Activated T-helper 1 cell treated with anti-CD3 and anti-CD28 coated beads, Interleukin-12 subunit alpha, Interleukin-12 subunit beta, Interleukin-2, Interleukin-4 antibody, amounts not matched to agents 30 ng/mL and 10 ng/mL and 1 ng/mL, durations not matched to agents 14 hours and 24 hours and 36 hours (primary cell): ENCODE measurements at places on chromosomes 3 and 15. TPM values are rescaled to one million over a fixed set of nuclear protein-coding genes. Genes with fewer than 3 reads are reported as not detected.
A peak's percentile ranks its signal among the peaks of the same experiment; 100 is the strongest.

The FILIP1L gene
- 2.0 and 2.9 TPM in 2 replicates for total RNA-seq

The TIGIT gene
- 5.6 and 5.8 TPM in 2 replicates for total RNA-seq

The BLOC1S6 gene
- total RNA-seq = 50.6 TPM in 2 replicates

The XCR1 gene
- 0.05 and 0.08 TPM in 2 replicates for total RNA-seq

The CAMKV gene
- total RNA-seq = 0.96 and 1.0 TPM in 2 replicates

The C2CD4A gene
- 0.13 and 0.17 TPM in 2 replicates for total RNA-seq

The SAXO2 gene
- total RNA-seq = 0.54 and 0.57 TPM in 2 replicates

The GALNT15 gene
- total RNA-seq = not detected in 2 replicates

The CFAP92 gene
- 0.13 and 0.29 TPM in 2 replicates for total RNA-seq

The SLC9A9 gene
- total RNA-seq = 0.64 and 0.88 TPM in 2 replicates

- no peak for DNase-seq
These were observed 5.5 kb upstream of the NR2F2 start for GRCh38 chr15:96324940-96325540.

- DNase-seq = no peak
These were observed 123.4 kb downstream of the CHSY1 start for GRCh38 chr15:101128221-101129015.

DNA sequence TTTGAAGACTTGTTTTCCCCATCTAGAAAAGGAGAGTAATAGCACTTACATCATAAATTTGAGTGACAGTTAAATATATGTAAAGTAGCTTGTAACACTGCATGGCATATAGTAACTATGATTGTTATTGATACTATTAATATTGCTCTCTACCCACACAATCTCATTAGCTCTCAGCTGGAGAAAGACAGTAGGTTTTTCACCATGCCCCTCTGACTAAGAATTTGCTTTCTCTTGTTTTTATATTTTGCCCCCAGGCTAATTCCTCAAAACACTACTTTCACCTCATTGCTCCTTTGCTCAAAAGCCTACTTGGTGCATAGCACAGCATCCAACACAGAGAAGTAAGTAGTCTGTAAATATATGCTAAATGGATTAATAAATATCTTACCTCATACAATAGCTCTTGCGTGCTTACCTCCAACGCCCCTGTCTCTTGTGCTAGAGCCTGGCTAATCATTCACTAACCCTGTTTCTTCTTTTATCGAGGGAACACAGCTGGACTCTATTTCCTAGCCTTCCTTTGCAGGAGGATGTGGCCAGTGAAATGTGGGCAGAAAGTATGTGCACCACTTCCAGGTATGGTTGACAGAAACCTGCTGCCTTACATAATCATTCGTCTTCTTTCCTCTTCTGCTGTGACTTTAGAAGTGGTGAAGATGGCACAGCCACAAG is 190.0 kb downstream of the PLCH1 start:
- DNase-seq = peak; percentile 26

DNA sequence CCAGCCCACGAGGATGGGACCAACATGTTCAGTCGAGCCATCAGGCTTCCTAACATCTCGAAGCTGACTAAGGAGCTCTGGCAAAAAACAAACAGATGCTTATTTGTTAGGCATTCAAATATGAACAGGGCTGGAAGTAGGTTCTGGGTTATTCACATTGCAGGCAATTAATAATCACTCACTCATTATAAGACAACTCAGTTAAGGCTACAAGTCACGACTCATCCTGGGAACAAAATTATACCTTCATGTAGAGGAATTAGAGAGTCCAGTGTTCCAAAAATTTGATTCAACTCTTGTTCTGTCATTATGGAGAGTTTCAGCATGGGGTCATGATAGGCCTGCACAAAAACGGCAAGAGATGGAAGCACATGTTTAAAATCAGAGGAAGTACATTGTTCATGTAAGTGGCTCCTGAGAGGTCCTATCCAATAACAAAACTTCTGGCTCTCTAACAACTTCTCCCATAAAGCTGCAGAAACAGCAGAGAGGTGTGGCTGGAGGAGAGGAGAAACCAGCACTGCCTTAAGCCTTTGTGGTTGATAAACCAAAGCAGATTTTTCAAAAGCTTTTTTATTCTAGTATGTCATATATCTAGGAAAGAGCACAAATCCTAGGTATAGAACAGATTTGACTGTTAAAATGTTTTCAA is 50.6 kb downstream of the ARHGEF3 start:
- no peak for DNase-seq

- no peak for DNase-seq
These were observed 480.1 kb downstream of the FOXP1 start for GRCh38 chr3:71103430-71103921.

- no peak for DNase-seq
These were observed 160.9 kb downstream of the TIGIT start for GRCh38 chr3:114454551-114455251.

- DNase-seq = no peak
These were observed 92.6 kb downstream of the AAGAB start for GRCh38 chr15:67161881-67162280.

- no peak for DNase-seq
These were observed 339.7 kb upstream of the NR2F2 start for GRCh38 chr15:95990833-95991232.

DNA sequence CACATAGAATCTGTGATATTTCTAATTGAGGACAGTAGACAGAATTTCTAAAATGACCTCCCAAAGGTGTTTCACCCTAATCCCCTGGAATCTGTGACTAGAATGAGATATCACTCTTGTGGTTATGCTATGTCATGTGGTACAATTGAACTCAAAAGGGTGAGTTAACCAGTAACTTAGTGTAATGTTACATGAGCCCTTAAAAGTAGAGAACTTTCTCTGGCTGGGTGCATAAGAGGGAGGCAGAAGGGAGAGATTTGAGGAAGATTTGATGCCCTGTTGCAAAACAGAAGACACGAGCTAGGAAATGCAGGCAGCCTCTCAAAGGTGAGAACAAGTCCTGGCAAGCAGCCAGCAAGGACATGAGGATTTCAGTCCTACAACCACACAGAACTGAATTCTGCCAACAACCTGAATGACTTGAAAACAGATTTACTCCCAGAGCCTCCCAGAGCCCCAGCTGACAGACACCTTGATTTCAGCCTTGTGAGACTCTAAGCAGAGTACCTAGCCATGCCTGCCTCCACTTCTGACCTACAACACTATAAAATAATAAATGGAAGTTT is 160.3 kb downstream of the MTHFS start:
- no peak for DNase-seq

DNA sequence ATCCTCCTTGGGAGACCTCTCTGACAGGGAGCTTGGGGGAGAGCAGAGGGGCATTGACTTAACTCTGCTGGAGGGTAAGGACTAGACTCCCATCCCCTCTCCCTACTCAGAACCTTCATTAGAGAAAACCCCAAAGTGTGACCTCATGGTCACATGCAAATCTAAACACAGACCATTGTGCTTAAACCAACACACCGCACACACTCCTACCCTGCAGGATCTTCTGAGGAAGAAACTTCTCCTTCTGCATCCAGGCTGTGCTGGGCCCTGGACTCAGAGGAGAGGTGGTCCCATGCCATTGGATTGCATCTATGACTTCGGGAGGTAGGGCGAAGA is 805 bp upstream of the PARP16 start:
- DNase-seq = no peak

DNA sequence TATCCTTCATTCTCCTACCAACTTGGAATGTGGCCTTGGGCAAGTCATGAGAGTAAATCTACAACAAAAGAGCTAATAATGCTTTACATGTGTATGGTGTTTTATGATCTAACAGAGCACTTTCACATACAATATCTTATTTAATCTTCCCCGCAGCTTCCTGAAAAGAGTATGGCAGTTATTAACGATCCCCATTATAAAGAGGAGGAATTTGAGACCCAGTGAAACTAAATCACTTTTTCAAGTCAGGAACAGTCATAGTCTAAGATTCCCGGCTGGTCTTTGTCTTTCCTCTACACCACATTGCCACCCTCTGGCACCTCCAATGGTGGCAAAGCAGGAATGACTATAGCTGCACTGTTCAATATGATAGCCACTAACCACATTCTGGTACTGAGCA is 69.7 kb upstream of the CMSS1 start:
- DNase-seq = no peak
